ENCODE measurements at places on chromosomes 16 and 17.

DNA sequence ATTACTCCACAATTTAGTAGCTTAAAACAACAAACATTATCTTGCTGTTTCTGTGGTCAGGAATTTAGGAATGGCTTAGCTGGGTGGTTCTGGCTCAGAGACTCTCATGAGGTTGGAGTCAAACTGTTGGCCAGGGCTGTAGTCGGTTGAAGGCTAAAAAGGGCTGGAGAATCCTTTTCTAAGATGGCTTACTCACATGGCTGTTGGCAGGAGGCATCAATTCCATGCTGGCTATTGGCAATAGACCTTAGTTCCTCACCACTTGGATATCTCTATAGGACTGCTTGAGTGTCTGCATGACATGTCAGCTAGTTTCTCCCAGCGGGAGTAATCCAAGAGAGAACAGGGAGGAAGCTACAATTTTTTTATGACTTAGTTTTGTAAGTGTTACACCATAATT lies 6.6 kb upstream of the EFCAB13 start:
- no peak for DNase-seq

DNA sequence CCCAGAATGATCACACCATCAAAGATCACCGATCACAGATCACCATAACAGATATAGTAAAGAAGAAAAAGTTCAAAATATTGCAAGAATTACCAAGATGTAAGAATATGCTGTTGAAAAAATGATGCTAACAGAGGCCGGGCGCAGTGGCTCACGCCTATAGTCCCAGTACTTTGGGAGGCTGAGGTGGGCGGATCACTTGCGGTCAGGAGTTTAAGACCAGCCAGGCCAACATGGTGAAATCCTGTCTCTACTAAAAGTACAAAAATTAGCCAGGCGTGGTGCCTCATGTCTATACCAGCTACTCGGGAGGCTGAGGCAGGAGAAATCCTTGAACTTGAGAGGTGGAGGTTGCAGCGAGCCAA lies 53.2 kb downstream of the CPPED1 start:
- no peak for DNase-seq

DNA sequence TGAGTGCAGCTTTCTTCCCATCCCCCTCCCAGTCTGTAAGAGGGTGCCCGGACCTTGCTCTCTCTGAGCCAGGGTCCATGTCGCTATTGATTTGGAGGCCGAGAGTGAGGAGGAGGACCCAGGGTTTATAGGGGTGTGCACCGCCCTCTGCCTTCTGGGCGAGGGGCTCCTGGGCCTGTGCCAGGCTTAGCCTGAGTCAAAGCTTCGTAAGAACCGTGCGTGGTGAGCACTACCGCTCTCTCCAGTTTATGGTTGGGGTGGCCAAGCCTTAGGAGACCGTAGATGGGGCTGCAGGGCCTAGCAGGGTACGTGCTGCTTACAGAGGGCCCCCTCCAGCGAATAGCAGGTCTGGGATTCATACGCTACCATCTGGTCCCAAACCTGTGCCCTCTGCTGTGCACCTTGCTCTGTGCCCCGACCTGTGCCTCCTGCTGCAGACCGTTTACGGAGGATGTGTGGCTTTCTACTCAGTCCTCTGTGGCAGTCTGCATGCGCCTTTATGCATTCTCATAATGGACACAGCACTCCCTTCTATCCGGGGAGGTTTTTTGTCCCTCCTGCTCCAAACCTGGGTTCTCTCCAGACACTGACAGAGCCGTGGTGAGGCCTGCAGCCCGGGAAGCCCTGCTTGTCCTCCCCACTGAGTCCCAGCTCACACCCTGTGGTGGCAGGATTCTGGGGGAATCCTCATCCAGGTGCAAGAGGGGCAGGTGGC lies 54.7 kb downstream of the PGS1 start:
- DNase-seq, result no peak

DNA sequence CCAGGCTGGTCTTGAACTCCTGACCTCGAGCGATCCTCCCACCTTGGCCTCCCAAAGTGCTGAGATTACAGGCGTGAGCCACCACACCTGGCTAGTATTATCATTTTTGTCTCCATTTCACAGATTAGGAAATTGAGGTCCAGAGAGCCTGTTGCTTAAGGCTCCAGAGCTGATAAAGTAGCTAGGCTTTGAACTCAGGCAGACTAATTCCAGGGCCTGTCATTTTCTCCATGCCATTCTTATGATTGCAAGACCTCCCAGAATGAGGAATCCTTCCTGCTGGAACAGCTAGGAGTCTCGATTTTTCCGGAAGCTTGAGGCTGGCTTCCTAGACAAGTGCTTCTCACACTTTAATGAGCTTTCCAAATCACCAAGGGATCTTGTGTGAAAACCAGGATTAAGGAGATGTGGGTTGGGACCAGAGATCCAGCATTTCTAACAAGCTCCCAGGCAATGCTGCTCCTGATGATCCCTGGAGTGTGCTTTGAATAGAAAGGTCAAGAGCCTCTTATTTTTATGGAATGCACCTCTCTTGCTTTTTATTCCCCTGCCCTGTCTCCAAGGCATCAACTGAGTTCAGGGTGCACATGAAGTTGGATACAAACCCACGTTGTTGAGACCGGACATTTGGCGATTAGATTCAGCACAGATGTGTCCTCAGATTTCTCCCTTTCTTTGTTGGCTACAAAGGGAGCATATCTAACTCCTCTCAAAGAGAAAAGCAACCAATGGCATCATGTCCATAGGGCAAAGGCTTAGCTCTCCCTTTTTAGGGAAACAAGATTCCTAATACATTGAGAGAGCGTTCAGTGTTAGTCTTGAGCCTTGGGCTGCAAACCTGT lies 40.3 kb upstream of the FAM20A start:
- no peak for DNase-seq

Data from T-helper 1 cell (primary cell).